Epithelial cell of proximal tubule (primary cell): ENCODE measurements at places on chromosomes 12 and 14. TPM values are rescaled to one million over a fixed set of nuclear protein-coding genes. Genes with fewer than 3 reads are reported as not detected.

Gene FANCM
- 3.9 and 11.7 TPM in 2 replicates for total RNA-seq

Gene PARP11
- total RNA-seq, result 2.5 and 3.6 TPM in 2 replicates

Gene YAF2
- total RNA-seq, result 6.7 and 9.3 TPM in 2 replicates

Gene ABCB9
- 4.0 and 8.4 TPM in 2 replicates for total RNA-seq

Gene RAP1B
- 139 and 166 TPM in 2 replicates for total RNA-seq

Gene ACOT4
- total RNA-seq, result 5.6 and 7.0 TPM in 2 replicates
